Activated gamma-delta T cell treated with anti-CD3 and anti-CD28 coated beads, Interleukin-2, amount 50 U/mL, for 16 hours (primary cell): ENCODE measurements at places on chromosomes 2 and 18.

GRCh38 chr2:230956827-230957755 is 32.0 kb upstream of the GPR55 start:
- DNase-seq = peak; percentile 36

- no peak for DNase-seq
Observed at GRCh38 chr2:112162956-112163355, 24.8 kb downstream of the FBLN7 start.

DNA sequence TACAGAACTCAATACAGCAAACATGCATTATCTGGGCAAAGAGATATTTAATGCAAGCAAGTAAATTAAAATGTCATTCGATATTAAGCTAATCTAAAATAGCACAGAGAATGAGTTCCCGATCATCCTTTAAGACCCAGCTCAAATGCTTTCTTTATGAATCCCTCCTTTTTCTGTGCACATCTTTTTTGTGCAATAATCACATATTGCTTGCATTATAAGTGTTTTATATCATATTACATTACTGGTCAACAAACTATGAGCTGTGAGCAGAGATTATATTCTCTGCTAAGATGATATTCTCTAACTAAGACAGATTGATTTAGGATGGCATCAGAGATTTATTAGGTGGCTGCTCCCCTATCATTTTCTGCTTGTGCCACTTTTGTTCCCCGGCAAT is 146.1 kb downstream of the ERBB4 start:
- DNase-seq = no peak

- DNase-seq = no peak
Observed at GRCh38 chr2:227684258-227684657, 17.7 kb downstream of the SCYGR5 start.

DNA sequence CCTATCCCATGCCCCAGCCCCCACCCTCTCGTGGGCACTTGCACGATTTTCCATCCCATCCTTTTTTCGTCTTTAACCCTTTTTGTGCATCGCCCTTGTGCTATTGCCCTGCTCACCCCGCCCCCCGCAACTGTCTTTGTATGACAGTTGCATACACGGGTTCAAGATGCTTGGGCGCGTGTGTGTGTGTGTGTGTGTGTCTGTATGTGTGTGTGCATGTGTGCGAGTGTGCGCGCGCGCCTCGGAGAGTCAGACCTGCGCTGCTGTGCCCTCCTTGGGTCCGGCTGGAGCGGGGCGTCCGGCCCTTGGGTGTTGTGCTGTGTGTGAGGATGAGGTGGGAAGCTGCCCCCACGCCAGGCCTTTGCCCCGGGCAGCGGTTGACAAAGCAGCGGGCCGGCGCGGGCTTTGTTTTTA is 230.7 kb downstream of the HAUS1 start:
- DNase-seq = no peak

DNA sequence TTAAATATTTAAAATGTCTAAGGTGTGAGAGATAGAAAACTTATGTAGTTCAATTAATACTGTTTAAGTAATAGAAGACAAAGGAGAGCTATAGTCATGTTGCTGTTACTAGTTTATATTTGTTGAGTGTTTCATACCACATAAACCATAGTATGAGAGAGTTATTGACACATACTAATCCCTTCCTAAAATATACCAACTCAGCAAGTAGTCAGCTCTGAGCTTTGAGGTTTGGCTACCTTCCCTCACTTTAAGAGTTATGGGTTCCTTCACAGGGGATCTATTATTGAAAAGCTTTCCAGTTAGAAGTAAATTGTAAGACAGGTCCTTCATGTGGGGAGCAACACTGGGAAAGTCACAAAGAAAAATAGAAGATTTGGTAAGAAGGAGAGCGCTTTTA is 701.6 kb upstream of the ZEB2 start:
- no peak for DNase-seq

GRCh38 chr2:96532641-96533291 is 3.8 kb upstream of the ARID5A start:
- DNase-seq = no peak

- DNase-seq = no peak
Observed at GRCh38 chr2:85915606-85916303, 27.0 kb upstream of the ST3GAL5 start.

DNA sequence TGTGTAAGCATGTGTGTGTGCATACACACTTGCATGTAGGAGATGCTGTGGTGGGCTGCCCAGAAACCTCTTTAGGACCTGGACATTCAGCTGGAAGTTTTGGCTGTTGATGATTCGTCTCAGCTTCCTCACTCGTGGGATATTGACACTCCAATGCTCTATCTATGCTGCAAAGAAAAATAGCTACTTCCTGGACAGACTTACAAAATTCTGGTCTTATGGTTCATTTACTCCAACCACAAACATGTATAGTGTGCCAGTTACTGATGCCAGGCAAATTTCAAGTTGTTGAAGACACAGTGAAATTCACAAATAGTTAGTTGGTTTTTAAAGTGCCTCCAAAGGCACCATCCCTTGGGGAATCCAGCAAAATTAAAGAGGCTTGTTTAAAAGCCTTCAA is 882.6 kb downstream of the CPS1 start:
- no peak for DNase-seq

DNA sequence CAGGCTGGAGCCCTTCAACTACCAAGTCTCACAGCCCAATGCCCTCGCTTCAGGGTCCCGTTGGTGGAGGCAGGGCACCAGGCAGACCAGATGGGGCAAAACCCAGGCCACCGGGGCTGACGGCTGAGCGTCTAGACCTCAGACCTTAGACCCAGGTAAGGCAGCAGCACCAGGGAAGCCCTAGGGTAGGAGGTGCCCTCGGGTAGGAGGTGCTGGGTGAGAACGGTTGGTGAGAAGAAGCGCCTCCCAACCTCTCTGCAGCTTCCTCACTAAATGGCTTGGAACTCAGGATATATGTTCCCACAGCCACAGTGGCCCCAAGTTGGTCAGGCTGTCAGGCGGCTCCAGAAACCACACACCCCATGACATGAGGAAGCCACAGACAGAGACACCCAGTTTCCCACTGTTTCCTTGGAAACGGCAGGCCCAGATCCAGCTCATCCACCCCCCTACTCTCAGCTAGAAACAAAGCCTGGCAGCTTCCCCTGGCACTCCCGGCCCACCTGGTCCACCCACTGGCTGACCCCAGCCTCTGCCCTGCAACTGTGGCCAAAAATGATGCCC is 13.1 kb upstream of the MLPH start:
- no peak for DNase-seq

DNA sequence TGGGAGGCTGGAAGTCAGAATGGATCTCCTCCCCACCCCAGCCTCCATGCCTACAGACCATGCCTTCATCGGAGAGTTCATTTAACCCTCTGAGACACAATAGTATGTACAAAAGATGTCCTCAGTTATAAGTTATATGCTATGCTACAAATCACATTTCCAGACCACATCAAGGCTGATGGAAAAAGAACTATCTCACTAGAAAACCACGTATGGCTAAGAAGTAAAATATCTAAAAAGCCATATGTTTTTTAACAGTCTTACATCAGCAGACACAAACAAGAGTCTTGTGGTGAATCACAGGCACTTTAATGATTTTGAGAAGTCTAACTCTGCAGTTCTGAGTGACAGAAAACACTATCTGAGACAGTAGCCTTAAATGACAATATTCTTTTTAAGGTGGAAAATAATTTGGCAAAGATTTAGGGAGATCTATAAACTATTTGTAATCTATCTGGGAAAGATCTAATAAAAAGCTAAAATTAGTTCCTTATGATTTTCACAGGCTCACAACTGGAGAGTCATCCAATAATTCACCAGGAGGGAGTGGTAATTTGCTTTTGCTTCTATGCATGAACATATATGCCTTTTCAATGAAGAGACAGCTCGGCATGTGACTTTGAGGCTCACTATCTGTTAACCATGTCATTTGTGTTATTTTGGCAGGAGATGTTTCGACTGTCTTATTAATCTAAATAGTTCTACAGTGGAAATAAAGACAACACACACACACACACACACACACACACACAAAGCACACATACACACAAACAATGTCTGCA is 197.5 kb downstream of the IRS1 start:
- no peak for DNase-seq

GRCh38 chr2:174778085-174778981 is 14.1 kb upstream of the CHRNA1 start:
- DNase-seq = peak; percentile 56

GRCh38 chr2:189858291-189858690 is 74.0 kb downstream of the PMS1 start:
- no peak for DNase-seq

- DNase-seq = no peak
Observed at GRCh38 chr2:9897331-9897737, 54.1 kb downstream of the TAF1B start.

DNA sequence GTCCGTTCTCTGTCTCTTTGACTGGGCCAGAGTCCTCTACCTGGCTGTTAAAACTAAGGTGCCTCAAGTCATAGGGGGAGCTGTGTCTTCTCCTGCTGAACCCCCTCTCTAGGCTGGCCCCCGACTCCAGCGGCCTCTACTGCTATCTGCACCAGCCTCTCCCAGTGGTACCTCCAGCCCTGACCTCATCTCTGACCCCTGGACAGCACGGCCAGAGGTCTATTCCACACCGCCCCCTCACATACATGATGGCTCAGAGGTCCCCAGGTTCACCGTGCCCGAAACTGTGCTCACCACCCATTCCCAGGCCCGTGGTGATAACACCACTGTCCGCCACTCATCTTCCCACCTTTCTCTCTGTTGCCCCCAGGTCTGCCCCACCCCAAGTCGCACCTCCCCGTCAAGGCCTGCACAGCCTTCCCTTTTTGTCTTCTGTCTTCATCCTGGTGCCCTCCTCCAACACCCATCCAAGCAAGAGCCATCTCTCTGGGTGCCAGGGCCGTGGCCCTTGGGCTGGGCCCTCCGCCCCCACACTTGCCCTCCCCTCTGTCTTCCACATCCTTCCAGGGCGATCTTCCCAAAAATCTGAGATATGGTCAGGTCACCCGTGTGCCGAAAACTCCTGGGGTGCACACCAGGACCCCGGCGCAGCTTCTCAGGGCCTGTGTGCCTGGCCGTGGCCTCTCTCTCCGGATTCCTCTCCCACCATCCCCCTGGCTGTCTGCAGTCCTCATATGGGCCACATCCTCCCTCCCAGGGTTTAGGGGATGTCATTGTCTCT is 134.4 kb upstream of the ID2 start:
- DNase-seq = no peak

DNA sequence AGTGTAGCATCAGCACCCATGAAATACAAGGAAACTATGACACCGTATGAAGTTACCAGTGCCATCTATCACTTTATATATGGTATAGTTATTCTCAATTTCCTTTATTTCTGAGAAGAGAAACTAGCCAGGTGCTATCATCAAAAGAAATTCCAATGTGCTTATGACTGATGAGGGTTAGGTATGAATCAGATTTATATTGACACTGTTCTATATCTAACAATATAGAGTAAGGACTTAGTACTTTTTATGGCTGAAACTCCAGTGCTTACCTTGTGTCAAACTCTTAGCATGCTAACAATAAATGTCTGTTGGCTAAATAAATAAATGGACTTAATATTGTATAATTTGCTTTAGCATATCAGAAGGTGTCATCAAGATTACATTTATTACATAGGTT is 6.9 kb downstream of the METTL4 start:
- DNase-seq = no peak
